Activated B cell treated with CpG ODN at 0.5 μM for 24 hours (primary cell): ENCODE measurements at places on chromosomes 13 and 19. TPM values are rescaled to one million over a fixed set of nuclear protein-coding genes. Genes with fewer than 3 reads are reported as not detected.

- peaks cover 96% of the 10 kb centered on the region for H3K4me1 ChIP-seq
- H3K36me3 ChIP-seq, result peaks cover 61% of the 10 kb centered on the region
- H3K4me3 ChIP-seq, result peak overlapping the region; percentile 69
- H3K27me3 ChIP-seq, result no peaks in the 10 kb centered on the region
Observed at GRCh38 chr13:46378411-46378810, 8.6 kb downstream of the RUBCNL start.

PCDH8 gene
- total RNA-seq, result not detected in 2 replicates

TJP3 gene
- 0.86 and 1.7 TPM in 2 replicates for total RNA-seq

CEACAM8 gene
- total RNA-seq, result not detected in 2 replicates

SLC46A3 gene
- total RNA-seq, result 8.6 and 11.8 TPM in 2 replicates

DNA sequence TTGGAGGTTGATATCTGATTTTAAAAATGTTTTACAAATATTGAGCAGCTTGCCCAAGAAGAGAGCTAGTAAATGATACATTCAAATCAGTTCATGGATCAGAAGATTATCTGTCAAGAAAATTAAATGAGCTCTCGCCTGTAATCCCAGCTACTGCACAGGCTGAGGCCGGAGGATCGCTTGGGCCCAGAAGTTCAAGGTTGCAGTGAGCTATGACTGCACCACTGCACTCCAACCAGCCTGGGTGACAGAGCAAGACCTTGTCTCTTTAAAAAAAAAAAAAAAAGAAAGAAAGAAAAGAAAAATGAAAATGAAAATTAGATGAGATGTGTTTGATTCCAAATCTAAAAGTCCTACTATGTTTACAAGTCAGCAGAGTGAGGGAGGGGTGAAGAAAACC lies 2.4 kb downstream of the SPART start:
- H3K4me3 ChIP-seq, result no peak overlapping the region
- peaks cover 4% of the 10 kb centered on the region for H3K36me3 ChIP-seq
- peaks cover 8% of the 10 kb centered on the region for H3K27me3 ChIP-seq
- DNase-seq, result no peak
- H3K27ac ChIP-seq, result no peak overlapping the region
- peaks cover 26% of the 10 kb centered on the region for H3K4me1 ChIP-seq

DNA sequence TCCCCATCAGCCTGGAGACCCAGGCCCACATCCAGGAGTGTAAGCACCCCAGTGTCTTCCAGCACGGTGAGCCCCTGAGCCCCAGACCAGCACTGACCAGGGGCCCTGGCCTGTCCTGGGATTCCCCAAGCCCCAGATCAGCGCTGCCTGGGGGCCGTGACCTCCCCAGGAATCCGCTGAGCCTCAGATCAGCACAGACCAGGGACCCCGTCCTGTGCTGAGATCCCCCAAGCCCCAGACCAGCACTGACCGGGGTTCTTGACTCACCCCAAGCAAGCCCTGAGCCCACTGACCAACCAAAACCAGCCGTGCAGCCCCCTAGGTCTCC lies 5.7 kb downstream of the MCOLN1 start:
- H3K4me1 ChIP-seq, result peaks cover 8% of the 10 kb centered on the region
- no peak for DNase-seq
- H3K4me3 ChIP-seq, result no peak overlapping the region
- no peaks in the 10 kb centered on the region for H3K27me3 ChIP-seq
- no peak overlapping the region for H3K27ac ChIP-seq

- DNase-seq, result peak; percentile 57
- H3K4me3 ChIP-seq, result peak within 1 kb of the TSS; percentile 98
- H3K27ac ChIP-seq, result peak within 1 kb of the TSS; percentile 99
- H3K27me3 ChIP-seq, result no peaks in the 10 kb centered on the region
Observed at GRCh38 chr13:27171244-27171826, at the start of gene USP12. Gene USP12 (minus strand): TSS chr13:27171811. CDS start chr13:27171639, 172 bp downstream.

- no peaks in the 10 kb centered on the region for H3K36me3 ChIP-seq
- no peak overlapping the region for H3K4me3 ChIP-seq
- no peaks in the 10 kb centered on the region for H3K4me1 ChIP-seq
- no peak for DNase-seq
Observed at GRCh38 chr19:29400917-29401711, 124.7 kb upstream of the VSTM2B start.

- H3K36me3 ChIP-seq, result no peaks in the 10 kb centered on the region
- peak overlapping the region; percentile 51 for H3K27ac ChIP-seq
- DNase-seq, result no peak
- H3K4me1 ChIP-seq, result peaks cover 39% of the 10 kb centered on the region
Observed at GRCh38 chr19:38547421-38547820, 70.3 kb downstream of the MAP4K1 start.

- no peak for DNase-seq
- H3K27me3 ChIP-seq, result no peaks in the 10 kb centered on the region
- no peak overlapping the region for H3K27ac ChIP-seq
- H3K4me1 ChIP-seq, result no peaks in the 10 kb centered on the region
Observed at GRCh38 chr13:71430681-71431080, 436.3 kb downstream of the DACH1 start.

GRCh38 chr19:28949535-28949934 lies 263.4 kb downstream of the UQCRFS1 start:
- H3K27me3 ChIP-seq, result no peaks in the 10 kb centered on the region
- DNase-seq, result no peak
- no peak overlapping the region for H3K4me3 ChIP-seq
- no peaks in the 10 kb centered on the region for H3K4me1 ChIP-seq
- no peak overlapping the region for H3K27ac ChIP-seq

KLK4 gene
- 0.32 and 0.75 TPM in 2 replicates for total RNA-seq

TNFRSF19 gene
- total RNA-seq, result not detected in 2 replicates

DNA sequence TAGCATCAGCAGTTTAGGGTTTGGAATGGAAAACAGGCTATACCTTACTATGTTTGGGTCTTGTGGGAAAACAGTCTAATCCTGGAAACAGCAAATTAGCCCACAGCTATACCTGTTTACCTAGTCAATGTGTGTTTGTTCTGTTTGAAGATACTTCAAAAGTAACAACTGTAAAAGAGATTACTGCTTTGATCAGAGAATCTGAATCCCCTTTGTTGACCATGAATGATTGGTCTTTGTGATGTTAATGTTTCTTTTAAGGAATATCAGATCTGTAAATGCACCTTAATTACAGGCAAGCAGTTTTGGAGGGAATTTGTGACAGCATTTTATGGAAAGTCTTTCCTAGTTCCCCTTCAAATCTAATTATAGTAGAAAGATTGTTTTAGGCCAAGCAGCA lies 20.7 kb upstream of the KLF5 start:
- H3K27me3 ChIP-seq, result no peaks in the 10 kb centered on the region
- H3K4me3 ChIP-seq, result no peak overlapping the region
- no peaks in the 10 kb centered on the region for H3K36me3 ChIP-seq

DNA sequence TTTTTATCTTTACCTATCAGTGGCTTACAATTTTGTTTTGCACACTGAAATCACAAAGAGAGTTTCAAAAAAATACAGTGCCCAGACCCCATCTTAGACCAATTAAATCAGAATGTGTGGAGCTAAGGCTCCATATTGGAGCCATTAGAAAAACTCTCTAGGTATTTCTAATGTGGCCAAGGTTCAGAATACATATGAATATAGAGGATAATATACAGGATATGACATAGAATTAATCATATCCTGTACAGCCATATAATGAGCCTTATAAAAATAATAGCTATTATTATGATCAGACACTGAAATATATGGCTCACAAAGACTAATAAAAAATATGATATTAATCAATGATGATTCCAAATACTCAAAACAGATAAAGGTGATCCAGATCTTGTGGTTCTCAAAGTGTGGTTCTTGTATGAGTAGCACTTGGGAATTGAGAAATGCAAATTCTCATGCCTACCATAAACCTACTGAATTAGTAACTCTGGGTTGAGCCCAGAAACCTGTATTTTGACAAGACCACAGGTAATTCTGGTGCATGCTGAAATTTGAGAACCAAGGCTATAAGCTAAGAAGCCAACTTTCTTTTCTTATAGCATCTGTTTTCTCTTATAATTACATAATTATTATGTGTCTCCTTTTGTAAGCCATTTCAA lies 408.0 kb downstream of the DIAPH3 start:
- no peaks in the 10 kb centered on the region for H3K36me3 ChIP-seq
- DNase-seq, result no peak
- H3K4me1 ChIP-seq, result no peaks in the 10 kb centered on the region
- no peaks in the 10 kb centered on the region for H3K27me3 ChIP-seq
- no peak overlapping the region for H3K27ac ChIP-seq
- H3K4me3 ChIP-seq, result no peak overlapping the region

- peaks cover 7% of the 10 kb centered on the region for H3K27me3 ChIP-seq
- no peaks in the 10 kb centered on the region for H3K36me3 ChIP-seq
- DNase-seq, result no peak
- H3K4me3 ChIP-seq, result no peak overlapping the region
- no peak overlapping the region for H3K27ac ChIP-seq
- no peaks in the 10 kb centered on the region for H3K4me1 ChIP-seq
Observed at GRCh38 chr13:74438901-74439300, 304.7 kb upstream of the KLF12 start.

DNA sequence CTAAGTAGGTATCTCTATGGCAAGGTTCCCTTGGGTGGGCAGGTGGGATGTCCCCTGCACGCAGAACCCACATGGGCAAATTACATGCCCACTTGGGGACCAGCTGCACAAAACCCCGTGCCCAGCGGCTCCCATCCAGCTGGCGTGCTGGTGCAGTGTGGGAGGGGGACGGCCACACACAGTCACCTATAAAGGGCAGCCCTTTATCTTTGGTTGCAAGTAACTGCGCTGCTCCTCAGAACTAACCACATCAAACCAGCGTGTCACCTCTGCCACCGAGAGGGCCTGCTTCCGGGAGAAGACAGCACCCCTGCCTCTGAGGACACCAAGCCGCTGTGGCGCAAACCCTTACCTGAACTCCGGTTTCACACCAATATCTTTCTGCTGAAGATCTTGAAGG lies 32.2 kb downstream of the ANKRD27 start:
- peaks cover 2% of the 10 kb centered on the region for H3K4me1 ChIP-seq
- peaks cover 77% of the 10 kb centered on the region for H3K36me3 ChIP-seq
- H3K27ac ChIP-seq, result no peak overlapping the region
- H3K4me3 ChIP-seq, result no peak overlapping the region
- no peaks in the 10 kb centered on the region for H3K27me3 ChIP-seq
- DNase-seq, result no peak

SIGLEC14 gene
- 10.5 and 12.8 TPM in 2 replicates for total RNA-seq

UBXN6 gene
- 54.3 and 58.2 TPM in 2 replicates for total RNA-seq

IRGC gene
- not detected in 2 replicates for total RNA-seq

GPR12 gene
- total RNA-seq, result not detected in 2 replicates

- H3K4me3 ChIP-seq, result no peak overlapping the region
- H3K4me1 ChIP-seq, result peaks cover 2% of the 10 kb centered on the region
- no peaks in the 10 kb centered on the region for H3K27me3 ChIP-seq
- H3K36me3 ChIP-seq, result no peaks in the 10 kb centered on the region
- no peak overlapping the region for H3K27ac ChIP-seq
Observed at GRCh38 chr13:100473501-100474044, 115.0 kb downstream of the GGACT start.
